ENCODE measurements at places on chromosomes 2 and 18. TPM values are rescaled to one million over a fixed set of nuclear protein-coding genes. Genes with fewer than 3 reads are reported as not detected.

DNA sequence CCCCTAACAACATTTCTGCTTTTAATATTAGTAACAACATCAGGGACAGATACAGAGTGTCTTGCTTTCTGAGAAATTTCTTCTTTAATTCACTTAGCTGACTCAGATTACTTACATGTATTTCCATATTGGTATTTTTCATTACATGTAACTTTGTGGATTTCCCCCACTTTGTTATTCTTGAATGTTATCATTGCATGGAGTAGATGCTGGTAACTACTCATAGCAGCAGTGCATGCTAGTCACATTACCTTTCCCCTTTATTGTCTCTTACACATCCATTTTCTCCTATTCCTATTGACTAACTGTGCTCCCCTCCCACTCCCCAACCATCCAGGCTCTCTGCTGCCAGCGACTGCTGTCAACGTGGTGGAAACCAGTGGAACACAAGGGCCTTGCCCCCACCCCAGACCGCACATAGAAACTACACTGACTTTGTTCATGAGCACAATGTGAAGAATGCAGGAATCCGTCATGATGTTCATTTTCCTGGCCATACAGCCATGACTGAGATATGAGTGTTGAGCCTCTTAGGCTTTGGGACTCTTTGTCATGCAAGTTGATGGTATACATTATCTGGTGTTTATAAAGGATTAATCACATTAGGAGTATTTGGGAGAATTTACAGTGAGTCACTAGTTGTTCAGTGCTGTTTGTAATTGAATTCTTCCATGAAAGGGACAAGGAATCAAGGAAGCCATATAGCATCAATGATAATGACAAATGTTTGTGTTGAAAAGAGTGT, 91.0 kb downstream of the EPB41L5 start:
- no peak for DNase-seq

DNA sequence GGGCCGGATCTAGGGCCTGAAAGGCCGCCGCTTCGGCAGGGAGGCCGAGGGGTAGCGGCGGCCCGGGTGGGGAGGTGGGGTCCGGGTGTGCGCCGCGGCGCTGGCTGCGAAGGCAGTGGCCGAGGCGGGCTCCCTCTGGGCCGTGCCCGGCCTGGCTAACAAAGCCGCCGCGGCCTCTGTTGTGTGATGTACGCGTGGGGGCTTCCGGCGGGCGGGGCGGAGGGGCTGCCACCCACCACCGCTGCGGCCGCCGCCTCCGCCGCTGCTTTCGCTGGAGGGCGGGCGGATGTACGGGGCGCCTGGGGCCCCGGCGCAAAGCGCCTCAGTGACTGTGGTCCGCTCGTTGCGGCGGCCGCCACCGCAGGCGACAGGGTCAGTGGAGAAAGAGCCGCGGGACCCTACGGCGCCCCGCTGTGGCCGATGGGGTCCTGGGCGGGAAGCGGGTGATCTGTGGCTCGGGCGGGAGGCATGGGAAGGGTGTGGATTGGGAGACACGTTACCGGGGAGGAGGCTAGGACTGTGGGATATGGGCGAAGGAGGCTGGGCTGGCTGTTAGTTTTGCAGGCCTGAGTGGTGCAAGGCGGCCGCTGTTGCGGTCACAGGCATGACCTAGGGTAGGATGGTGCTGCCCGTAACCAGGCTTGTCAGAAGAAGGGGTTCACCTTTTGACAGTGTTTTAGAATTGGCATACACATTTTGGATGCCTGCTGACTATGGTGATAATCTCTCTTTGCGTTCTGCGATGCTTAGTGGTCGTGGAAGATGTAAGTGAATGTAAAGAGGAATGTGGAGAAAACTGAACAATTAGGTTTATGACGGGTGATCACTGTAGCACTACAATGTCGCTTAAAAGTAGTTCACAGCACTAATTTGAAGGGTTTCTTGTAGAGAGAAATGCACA, 662 bp downstream of the BZW1 start:
- no peak for DNase-seq

DNA sequence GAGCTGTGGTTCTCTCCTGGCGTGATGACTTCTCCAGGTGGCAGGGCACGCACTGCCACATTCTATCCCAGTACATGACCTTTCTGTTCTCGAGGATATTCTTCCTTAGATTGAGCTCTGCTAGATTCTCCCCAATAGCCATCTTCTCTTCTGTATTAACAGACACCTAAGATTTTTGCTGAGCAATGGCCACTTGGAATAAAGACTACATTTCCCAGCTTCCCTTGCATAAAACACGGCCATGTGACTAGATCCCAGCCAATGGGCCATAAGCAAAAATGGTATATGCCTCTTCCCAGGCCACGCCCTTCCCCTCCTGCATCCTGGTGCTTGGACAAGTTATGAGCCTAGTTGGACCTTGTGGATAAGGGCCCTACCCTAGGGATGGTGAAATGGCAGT, 82.1 kb downstream of the EIF2AK3 start:
- no peak for DNase-seq

DNA sequence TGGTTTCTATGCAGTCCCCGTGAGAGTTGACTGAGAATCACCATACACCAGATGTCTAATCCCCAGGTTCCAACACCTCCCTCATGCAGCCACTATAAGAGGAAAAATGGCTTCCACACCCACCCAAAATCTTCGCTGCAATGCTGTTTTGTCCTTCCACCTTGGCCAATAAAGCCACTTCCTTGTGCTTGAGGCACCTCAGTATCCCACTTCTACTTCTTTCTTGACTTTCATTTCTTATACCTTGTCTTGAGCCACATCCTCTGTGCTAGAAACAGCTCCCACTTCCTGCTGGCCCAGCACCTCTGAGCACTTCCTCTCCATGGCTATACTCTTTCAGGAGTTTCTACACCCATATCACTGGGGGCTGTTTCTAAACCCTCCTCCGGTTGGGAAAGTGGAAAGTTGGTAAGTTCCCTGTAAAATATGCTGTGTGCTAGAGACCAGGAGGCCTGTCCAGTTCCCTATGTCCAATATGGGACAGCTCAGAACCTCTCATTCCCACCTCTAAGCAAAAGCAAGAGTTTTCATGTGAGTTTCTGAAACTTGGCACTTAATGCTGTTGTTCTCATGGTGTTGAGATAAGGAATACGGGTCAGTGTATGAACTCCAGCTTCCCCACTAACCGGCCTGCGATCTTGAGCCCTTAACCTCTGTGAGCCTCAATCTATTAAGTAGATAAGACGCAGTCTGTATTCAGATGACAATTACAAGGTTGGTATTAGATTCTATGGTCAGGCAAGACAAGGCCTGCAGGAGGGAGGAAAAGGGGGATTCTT, 209.1 kb upstream of the ID2 start:
- no peak for DNase-seq

DNA sequence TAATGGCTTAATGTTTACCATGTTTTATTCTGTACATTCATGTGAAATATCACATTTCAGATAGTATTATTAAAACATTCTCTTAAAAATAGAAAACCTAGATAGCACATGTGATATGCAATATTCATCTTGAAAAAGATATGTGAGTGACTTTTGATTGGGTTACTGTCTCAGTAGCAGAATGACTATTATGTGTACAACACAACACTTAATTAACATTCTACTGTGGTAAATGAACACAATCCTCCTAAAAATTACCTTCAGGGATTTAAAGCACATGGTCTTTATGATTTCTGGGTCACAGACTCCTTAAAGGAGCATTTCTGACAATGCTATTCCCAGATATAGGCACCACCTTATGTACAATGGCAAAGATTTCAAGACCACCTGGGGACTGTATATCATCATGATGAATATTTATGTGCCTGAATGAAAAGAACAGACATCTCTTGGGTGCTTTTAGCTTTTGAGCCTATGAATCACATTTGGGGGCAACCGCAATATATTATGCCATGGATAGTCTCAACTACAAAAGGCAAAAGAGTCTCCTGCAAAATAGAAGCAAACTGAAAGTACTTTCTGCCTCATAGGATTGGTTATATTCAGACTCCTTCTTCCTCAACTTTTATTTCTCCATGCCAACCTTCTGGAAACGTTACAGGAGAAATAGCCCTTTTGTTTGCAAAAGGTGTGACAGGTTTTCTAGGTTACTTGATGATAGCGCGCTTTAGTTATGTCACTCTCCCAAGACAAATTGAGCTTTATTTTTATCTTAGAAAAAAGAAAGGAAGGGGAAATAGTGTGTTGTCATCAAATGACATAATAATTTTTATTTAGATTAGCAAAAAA, 259.0 kb downstream of the CALCRL start:
- DNase-seq: no peak

GRCh38 chr2:120845277-120845676, 109.6 kb downstream of the GLI2 start:
- DNase-seq: no peak

Gene CFAP210
- total RNA-seq: not detected

Gene HNMT
- total RNA-seq: 20.2 TPM

Gene HES6
- 25.5 TPM for total RNA-seq

All from epithelial cell of proximal tubule (primary cell).